ENCODE measurements at places on chromosomes 5 and 9.

GRCh38 chr5:139642213-139642612, 5.9 kb upstream of the CXXC5 start:
- DNase-seq: no peak

- no peak for DNase-seq
These were observed 70.8 kb upstream of the FAM174A start for GRCh38 chr5:100464418-100464817.

- no peak for DNase-seq
These were observed 156.3 kb upstream of the FST start for GRCh38 chr5:53323943-53324642.

DNA sequence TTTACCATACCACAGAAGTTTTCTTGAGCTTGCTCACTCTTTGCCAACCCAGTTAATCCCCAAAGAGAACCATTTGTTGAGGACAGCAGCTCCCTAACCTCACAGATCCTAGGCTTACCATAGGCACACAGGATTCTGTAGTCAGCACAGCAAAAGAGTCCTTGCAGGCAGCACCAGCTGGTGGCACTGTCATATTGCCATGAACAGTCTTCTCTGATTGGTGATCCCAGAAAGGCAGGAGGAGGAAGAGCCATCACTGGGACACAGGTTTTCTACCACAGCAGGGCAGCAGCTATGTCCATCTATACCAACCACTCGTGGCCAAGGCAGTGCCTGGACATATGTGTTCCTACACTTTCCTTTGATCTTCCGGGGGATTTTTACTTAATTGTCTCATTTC, 297.1 kb upstream of the CD180 start:
- no peak for DNase-seq

GRCh38 chr9:119375892-119376291, 6.7 kb upstream of the BRINP1 start:
- DNase-seq: no peak

- no peak for DNase-seq
These were observed 91.6 kb downstream of the DMAC1 start for GRCh38 chr9:7707934-7708333.

DNA sequence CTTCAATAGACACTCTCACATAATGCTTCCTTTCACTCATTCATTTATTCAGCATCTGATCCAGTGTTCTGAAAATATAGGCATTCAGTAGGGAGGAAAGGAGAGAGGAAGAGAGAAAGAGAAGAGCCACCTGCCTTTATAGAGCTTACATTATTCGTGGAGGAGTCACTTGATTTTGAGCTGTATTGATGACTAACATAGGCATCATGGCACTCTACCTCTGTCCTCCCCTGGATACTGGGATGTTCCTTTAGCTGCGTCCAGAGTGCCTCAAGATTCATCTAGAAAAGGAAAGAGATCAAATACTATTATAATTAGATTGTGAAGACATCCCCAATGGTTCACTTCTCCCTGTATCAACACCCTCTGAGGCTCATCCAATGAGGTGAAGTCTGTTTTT, 345.1 kb downstream of the SPATA31D1 start:
- no peak for DNase-seq

DNA sequence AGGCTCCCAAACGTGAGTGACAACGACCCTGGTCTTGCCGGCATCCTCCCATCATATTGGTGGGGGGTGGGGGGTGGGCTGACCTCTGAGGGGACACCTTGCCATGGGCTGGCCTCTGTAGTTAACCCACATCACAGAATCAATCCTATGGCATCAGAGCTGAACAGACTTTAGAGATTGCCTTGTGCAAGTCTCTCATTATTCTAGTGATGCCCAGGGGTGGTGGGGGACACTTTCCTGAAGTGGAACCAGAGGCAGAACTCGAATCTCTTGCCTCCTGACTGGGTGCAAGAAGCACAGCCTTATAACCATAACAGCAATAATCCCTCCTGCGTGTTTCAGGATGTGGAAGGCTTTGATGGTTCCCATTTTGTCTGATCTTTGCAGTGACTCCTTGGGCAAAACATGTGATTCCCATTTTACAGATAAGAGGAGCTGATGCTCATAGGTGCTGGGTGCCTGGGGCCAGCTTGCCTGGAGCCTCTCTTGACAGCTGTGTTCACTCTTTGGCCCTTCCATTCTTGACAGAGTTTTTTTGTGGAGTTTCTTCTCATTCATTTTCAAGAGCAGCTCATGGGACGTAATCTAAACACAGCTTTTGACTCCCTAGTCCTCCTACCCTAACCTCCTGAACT, 18.6 kb upstream of the PITX1 start:
- DNase-seq: no peak

GRCh38 chr9:97441729-97442128, 29.8 kb downstream of the TDRD7 start:
- DNase-seq: no peak

DNA sequence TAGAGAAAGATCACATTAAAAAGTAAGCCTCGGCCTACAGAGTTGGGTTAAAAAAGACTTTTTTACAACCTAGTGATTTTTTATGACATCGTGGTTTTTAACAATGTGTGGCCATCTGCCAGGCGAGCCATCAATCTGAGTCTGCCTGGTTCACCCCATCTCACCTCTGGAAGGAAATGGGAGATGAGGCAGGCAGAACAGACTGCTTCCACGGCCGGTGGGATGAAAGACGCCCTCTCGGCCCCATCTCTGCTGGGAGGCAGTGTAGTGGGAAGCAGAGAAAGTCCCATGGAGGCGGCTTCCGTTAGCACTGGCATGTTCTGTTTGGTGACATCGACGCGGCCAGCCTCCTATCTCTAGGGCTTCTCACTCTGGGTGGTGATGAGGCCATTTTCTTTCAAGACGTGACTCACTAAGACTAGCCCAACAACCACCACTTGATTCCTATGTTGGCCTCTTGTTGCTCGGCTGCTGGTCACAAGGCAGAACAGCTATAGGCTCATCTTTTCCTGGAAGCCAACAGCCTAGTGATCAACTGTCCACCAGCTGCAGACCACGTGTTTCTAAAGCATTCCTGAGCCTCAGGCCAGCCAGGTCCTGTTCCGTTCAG, 132.4 kb upstream of the OTULINL start:
- DNase-seq: no peak

DNA sequence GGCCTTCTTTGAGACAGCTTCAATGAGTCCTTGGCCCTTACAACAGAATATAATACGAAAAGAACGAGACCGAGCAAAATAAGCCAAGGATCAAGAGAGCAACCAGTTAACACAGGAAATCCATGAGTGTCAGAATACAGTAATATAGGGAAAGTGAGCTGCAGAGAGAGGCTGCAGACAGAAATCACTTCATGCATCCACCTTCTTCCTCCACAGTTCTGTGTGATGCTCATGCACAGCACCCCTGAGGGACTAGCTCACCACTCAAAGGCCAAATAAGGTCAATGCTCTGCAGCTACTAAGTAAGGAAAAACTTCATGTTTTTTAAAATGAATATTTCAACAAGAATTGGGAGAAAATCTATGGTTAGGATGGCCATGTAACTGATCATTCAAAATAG, 257.1 kb downstream of the MCTP1 start:
- no peak for DNase-seq

- DNase-seq: no peak
These were observed 233.6 kb upstream of the TRPC7 start for GRCh38 chr5:136598802-136599404.

DNA sequence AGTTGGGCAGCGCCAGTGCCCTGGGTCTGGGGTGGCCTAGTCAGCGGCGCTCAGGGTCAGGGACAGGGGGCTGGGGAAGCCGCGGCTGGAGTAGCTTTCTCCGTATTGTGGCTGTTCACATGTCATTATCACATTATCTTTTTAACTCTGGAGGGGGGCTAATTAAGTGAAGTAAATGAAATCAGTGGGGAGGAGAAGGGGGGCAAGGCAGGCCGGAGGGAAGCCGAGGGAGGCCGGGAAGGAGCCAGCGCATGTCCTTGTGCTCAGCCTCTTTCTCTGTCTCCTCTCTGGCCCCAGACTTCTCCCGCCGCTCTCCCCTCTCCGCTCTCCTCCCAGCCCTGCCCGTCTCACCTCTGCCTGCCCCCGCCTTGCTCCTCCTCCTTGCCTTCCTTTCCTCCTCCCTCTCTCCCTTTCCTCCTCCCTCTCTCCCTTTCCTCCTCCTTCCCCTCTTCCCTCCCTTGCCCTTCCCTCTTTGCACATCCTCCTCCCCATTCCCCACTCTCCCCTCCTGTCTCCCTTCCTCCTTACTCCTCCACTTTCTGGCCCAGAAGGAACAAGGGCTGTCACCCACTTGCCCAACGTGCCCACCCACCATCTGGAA, 38.7 kb downstream of the ASS1 start:
- DNase-seq: no peak

GRCh38 chr5:119339344-119339743, 16.5 kb upstream of the TNFAIP8 start:
- DNase-seq: no peak

DNA sequence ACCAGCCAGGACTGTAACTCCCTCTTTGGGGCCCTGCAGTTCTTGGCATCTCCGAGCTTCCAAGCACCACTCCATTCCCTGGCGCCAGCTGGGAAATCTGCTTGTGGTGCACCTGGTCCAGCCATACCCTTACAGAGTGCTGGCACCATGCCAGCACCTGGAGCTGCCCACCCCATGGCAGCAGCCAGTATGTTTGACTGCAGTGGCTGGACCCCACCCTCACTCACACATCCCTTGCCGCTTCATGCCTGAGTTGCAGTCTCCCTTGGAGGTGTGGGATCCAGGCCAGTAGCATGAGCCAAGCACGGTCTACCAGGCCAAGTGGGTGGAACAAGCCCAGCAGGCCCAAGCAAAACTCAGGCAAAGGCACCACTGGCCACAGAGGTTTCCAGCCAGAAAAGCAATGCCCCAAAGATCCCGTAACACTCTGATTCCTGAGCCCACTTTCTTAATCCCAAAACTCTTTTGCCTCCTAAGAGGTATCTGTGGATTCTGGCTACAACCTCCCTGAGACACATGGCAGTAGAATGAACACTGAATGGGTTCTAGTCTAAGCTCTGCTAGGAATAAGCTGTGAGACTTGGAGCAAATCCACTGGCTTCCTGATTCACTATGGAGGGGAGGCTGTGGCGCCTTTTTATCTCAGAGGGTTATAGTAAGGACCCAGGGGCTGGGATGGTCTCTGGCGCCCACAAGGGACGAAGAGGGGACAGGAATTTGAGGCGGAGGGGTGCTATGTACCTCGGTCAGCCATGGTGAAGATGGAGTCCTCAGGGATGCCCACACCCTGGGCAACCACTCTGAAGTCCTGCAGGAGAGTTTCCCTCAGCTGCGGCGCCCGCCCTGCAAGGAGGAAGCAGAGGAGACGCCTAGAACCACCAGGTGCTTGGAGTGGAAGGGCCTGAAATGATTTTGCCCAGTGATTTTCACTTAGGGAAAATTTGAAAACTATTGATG, 5.6 kb downstream of the AMBP start:
- DNase-seq: no peak

GRCh38 chr5:122699201-122699600, 75.7 kb upstream of the SNX2 start:
- no peak for DNase-seq

GRCh38 chr5:1936901-1937300, 54.2 kb upstream of the IRX4 start:
- no peak for DNase-seq

DNA sequence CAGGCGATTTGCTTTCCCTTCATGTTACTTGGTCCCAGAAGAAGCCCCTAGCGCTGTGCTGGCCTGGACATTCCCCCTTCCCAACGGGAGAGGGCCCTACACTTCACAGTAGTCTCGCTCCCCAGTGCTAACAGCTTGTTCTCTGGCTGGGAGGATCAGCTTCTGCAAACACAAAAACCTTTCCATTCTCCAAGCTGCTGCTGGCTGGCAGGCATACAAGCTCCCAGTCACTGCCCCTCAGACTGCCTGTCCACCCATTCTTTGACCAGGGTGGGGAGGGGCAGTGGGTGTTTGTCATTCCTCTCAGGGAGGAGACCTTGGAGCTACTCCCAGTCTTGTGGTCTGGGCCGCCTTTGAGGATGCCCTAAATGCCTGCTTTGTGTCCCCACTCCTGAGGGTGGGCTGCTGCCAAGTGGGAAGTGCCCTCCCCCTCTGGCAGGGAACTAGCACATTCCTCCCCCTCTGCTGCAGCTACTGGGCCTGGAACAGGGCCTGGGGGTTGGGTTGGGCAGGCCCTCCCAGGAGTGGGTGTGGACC, 20.8 kb downstream of the ENHO start:
- no peak for DNase-seq

- DNase-seq: no peak
These were observed 82.1 kb downstream of the GIN1 start for GRCh38 chr5:103037673-103038455.

DNA sequence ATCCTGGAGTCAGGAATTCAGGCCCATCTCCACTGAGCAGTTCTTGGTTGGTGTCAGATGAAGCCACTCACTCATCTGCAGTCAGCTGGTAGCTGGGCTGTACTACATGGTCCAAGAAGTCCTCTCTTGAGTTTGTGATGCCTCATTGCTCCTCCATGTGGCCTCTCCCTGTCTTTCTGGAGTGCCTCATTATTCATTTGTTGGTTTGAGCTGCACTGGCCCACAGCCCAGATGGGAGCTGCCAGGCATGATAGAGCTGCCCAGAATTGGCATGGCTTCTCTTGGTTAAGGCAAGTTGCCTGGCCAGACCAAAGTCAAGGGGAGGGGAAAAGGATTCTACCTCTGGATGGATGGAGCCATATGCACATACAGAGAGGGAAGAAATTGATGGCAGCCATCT, 8.0 kb downstream of the PTCD2 start:
- DNase-seq: no peak

- DNase-seq: no peak
These were observed 4.0 kb downstream of the CMBL start for GRCh38 chr5:10303699-10304170.

DNA sequence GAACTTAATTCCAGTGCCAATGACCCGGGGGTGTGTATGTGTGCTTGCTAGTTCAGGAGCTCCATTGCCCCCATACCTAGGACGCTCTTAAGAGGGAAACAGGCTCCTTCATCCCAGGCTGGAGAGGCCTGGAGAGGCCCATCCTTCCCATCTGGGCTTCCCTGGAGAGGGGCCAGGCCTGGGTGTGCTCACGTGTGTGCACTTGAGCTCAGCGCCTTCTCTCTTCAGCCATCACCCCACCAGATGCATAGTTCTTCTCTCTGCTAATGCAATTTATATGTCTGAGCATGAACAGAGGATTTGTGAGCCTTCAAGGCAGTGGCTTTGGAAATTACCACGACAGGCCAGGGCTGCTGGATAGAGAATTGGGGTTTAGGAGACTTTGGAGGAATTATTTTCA, 48.6 kb upstream of the SHB start:
- no peak for DNase-seq

GRCh38 chr9:114592356-114592755, 4.8 kb downstream of the ATP6V1G1 start:
- DNase-seq: peak; percentile 42

GRCh38 chr5:132668706-132669454, 4.9 kb upstream of the IL4 start:
- DNase-seq: no peak

GRCh38 chr5:172178301-172178987, 9.6 kb downstream of the STK10 start:
- peak; percentile 57 for DNase-seq

DNA sequence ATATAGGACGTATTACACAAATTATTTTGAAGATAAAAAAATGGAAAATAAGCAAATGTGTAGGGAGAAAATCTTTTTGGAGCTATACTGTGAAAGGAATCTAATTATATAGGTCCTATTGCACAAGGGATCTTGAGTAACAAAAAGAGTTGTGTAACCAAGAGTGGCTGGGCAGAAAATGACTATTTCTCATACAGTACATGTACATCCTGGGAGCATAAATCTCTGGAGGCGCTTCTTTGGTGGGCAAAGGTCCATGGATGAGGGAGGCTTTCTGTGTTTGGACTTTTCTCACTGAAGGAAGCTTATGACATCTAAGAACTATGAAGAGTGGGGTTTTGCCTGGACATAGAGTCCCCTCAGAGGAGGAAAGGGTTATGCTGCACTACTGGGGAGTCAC, 29.8 kb downstream of the ANKS6 start:
- no peak for DNase-seq

Measured in T-helper 22 cell (primary cell).